ENCODE measurements at places on chromosomes 4 and X. TPM values are rescaled to one million over a fixed set of nuclear protein-coding genes. Genes with fewer than 3 reads are reported as not detected.

- DNase-seq = no peak
These were observed 24.3 kb downstream of the PSAPL1 start for GRCh38 chr4:7410446-7410845.

- no peak for DNase-seq
These were observed 32.7 kb downstream of the ELF2 start for GRCh38 chr4:139144161-139144859.

Gene ADGRG4
- not detected for polyA plus RNA-seq

Gene PDGFRA
- polyA plus RNA-seq = 144 TPM

- DNase-seq = no peak
These were observed 44.4 kb downstream of the SEL1L3 start for GRCh38 chr4:25818371-25818871.

Gene CNKSR2
- polyA plus RNA-seq = 1.5 TPM

Gene UGT2A3
- polyA plus RNA-seq = 89.6 TPM

DNA sequence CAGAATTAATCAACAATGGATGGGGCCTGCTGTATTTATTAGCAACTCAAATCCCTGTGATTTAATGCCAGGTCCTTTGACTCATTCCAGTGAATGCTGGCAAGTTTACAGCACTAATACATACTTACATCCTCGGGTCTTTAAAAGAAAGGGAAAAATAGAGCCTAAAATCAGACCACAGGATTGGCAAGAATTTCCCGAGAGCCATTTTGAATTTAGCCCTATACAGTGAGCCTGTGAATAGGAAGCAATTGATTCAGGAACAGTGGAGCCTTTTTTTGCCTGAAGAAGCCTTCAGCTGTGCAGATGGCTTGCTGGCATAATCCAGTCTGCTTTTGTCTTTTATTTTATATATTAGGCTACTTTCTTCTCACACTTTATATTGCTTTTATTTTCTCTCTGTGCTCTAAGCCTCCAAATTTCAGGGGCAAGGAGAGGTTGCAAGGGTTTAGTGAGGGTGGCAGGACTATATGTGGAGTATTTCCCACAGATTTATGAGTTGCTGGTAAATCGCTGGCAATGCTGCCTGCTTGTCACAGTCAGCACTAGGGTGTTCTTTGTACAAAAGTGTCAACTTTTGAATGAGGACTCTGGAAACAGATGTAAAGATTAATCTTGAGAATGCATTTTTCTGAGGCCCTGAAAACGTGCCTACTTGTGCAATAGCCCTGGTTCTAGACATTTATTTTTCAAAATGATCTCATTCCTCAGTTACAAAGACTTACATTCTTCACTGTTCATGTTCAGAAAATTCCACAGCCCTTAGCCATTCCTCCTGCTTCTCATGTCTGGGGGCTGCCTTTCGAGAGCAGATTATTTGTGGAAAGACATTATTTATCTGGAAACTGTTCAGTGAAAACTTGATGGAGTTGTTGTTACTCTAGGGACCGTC is 303.5 kb downstream of the SPRY1 start:
- DNase-seq = no peak

DNA sequence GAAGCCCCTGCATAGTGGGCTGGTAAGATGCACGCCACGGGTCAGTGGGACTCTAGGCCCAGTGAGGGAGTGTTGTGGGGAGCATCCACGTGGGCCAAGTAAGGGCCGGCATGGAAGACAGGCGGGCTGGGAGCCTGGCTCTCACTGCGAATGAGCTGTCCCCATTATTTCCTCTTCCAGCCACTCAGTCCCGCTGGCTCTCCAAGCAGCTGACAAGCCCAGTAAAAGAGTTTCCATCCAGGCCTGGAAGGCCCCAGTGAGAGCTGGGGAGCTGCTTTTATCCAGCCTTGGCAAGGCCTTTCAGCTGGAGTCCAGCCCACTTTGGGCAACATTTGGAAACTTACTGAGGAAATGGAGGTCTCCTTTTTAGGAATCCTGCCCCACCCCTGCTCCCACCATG is 24.9 kb downstream of the APLN start:
- DNase-seq = no peak

- no peak for DNase-seq
These were observed 340.0 kb downstream of the DCAF12L2 start for GRCh38 chrX:125826080-125826479.

DNA sequence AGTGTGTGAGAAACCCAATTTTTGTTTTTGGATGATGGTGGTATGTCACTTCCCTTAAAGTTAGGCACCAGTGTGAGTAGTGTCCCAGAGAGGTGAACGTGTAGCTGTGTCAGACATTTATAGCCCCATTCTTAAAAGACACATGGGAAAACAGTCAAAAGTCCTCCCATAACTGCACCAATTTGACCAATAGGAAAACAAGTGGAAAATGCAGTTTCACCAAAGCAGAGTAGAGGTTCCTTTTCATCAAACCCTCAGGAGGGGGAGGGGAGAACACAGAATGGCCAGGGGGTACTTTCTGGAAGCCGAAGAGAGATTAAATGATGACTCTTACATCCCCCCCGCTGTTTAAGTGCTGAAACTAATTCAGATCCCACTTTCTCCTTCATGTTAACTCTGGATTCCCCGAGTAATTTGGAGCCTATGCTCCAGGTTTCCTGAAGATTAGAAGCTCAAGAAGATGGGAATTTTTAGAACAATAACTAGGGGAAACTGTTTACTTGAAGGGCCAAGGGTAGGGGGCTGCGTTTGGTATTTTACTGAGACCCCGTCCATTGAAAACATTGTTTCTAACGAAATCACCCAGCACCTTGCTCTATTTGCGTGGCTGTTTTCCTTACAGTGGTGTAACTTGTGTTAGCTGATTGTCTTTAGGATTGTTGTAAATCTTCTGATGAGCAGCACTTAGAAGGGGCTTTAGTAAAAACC is 2.1 kb upstream of the LEF1 start:
- DNase-seq = no peak

DNA sequence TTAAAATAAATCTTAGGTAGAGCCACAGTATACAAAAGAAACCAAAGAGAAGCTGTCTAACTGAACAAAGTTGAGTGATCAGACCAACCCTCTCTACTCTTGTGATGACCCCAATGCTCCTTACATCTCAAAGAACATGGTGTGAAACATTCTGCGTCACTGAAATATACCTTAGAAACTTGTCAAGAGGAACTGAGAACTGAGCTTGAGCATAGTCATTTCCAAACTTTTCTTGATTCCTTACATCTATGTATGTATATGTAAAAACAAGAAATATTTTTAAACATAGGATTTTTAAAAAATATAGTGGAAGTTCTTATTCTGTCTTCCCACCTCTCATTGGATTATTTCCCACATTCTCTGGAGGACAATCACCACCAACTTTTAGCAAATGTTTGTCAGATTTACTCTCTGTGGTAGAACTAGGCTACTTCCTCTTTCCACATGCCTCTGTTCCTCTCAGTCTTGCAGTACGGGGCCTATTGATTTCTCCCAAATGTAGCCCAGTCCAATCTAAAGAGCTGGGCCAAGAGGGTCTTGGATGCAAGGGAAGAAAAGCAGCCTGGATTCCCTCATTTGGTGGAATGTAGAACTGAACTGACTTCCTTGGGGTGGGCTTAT is 98.2 kb upstream of the HHIP start:
- DNase-seq = no peak

Gene FRMD7
- 1.6 TPM for polyA plus RNA-seq

DNA sequence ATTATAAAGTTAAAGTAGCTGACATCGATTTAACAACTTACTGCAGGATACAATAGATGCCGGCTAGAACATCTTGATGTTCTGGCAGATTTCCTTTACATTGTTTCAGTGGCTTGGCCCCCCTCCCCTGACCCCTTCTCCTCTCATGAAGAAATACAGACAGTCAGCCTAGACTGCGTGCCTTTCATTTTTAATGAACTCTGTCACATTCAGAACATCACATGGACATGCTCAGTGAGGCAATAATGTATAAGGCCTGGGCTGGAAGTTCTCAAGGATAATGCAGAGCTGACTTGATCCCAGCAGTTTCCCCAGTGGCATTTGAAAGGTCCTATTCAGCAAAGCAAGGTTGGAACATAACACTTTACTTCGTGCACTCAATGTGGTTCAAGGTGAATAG is 239.2 kb downstream of the ANK2 start:
- DNase-seq = no peak

Gene PSAPL1
- polyA plus RNA-seq = not detected

GRCh38 chr4:24800325-24800895 is 5.0 kb downstream of the SOD3 start:
- no peak for DNase-seq

Gene DCHS2
- 7.3 TPM for polyA plus RNA-seq

Gene PNMA6F
- 0.32 TPM for polyA plus RNA-seq

Gene UGT8
- 50.8 TPM for polyA plus RNA-seq

DNA sequence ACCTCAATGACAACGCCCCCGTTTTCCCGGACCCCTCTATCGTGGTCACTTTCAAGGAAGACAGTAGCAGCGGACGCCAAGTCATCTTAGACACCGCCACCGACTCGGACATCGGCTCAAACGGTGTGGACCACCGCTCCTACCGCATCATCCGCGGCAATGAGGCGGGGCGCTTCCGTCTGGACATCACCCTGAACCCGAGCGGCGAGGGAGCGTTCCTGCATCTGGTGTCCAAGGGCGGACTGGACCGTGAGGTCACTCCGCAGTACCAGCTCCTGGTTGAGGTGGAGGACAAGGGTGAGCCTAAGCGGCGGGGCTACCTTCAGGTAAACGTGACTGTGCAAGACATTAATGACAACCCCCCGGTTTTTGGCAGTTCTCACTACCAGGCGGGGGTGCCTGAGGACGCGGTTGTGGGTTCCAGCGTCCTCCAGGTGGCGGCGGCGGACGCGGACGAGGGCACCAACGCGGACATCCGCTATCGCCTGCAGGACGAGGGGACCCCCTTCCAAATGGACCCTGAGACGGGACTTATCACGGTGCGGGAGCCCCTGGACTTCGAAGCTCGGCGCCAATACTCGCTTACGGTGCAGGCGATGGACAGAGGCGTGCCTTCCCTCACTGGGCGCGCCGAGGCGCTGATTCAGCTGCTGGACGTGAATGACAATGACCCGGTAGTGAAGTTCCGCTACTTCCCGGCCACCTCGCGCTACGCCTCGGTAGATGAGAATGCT is 2.2 kb downstream of the FAT4 start:
- no peak for DNase-seq

Gene CABS1
- polyA plus RNA-seq = 0.22 TPM

DNA sequence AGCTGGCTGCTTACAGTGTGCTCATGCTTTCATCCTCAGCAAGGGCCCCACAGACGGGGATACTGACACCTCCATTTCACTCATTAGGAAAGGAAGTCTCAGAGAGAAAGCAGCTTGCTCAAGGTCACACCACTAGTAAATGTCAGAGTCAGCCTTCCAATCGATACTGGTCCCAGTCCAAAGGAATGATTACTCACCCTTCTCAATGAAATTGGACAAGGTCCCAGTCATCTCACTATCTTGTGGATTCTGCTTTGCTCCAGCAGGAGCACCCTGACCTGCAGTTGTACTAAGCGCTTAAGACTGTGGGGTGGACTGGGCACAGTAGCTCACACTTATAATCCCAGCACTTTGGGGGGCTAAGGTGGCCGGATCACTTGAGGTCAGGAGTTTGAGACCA is 132.2 kb upstream of the SLC34A2 start:
- DNase-seq = no peak

GRCh38 chrX:46989548-46989947 is 77.3 kb downstream of the JADE3 start:
- DNase-seq = no peak

- DNase-seq = no peak
These were observed 43.1 kb upstream of the KLHL2 start for GRCh38 chr4:165164257-165164656.

DNA sequence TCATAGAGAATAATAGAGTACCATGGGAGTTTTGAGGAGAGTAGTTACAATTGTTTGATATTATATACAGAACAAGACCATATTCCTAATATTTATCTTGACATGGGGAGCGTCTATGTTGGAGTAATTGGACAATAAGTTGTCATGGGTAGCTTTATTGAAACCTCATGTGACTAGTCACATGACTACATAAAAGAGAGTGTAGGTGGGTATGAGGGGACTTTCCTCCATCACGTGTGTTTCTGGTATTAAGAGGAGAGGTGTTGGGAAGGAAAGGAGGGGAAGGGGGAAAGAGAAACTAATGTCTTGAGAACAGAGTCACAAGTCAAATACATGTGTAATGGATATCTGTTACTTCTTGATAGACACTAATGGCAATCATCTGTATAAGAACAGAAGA is 33.1 kb downstream of the PDLIM5 start:
- DNase-seq = no peak

All from left renal cortex interstitium (tissue), 4 donors.